ENCODE measurements at places on chromosomes 11 and 22. TPM values are rescaled to one million over a fixed set of nuclear protein-coding genes. Genes with fewer than 3 reads are reported as not detected.

The IL18 gene
- not detected for total RNA-seq

The BEST1 gene
- total RNA-seq = 0.08 TPM

The ZBTB16 gene
- total RNA-seq = 2.5 TPM

The KRTAP5-7 gene
- not detected for total RNA-seq
